ENCODE measurements at places on chromosomes 1 and 21.

GRCh38 chr21:31157756-31158155 is 119.5 kb upstream of the KRTAP19-8 start:
- DNase-seq = no peak

GRCh38 chr1:6110326-6110725 is 64.6 kb downstream of the KCNAB2 start:
- DNase-seq = no peak

GRCh38 chr1:220812308-220812707 is 25.6 kb downstream of the MTARC1 start:
- DNase-seq = no peak

DNA sequence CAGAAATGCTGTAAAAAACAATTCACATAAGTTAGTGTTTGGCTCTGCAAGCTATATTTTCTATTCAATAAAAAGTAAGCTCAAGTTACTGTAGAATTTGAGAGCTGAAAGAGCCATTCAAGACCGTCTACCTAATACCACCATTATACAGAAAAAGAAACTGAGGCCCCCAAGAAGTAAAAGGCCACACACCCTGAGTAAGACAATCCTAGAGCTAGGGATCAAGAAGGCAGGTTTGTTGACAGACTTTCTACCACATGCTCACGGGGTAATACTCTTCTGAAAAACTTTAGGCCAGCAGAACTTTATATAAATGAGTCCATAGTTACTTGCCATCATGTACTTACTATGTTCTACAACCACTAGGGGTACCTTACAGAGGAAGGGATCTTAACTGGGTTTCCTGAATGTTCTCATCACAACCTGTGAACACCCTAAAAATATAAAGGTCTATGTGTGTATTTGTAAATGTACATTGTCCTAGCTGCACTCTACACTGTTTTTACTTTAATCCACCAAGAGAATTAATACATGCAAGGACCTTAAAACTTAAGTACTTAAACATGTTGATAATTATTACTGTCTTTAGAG is 2.7 kb downstream of the PSMG1 start:
- no peak for DNase-seq

- DNase-seq = no peak
Measured at GRCh38 chr1:177200290-177200689, 29.5 kb downstream of the BRINP2 start.

GRCh38 chr1:26697431-26697977 is 1.7 kb downstream of the ARID1A start:
- DNase-seq = no peak

- no peak for DNase-seq
Measured at GRCh38 chr1:197910120-197910991, 6.8 kb upstream of the LHX9 start.

All from stimulated activated CD8-positive, alpha-beta memory T cell treated with anti-CD3 and anti-CD28 coated beads, Interleukin-7, amount 100 ng/mL, for 1 hour (primary cell).